Psoas muscle (tissue), 8 donors: ENCODE measurements at places on chromosomes 16 and 17.

GRCh38 chr17:19492141-19492540 lies 41.5 kb upstream of the SLC47A1 start:
- DNase-seq, result no peak

GRCh38 chr17:72338847-72339790 lies 218.3 kb downstream of the SOX9 start:
- no peak for DNase-seq

GRCh38 chr17:13537871-13538643 lies 63.7 kb downstream of the HS3ST3A1 start:
- no peak for DNase-seq

- DNase-seq, result no peak
Measured at GRCh38 chr17:7549401-7550055, 670 bp downstream of the TNFSF12 start.

GRCh38 chr17:74280093-74280513 lies 6.1 kb downstream of the DNAI2 start:
- no peak for DNase-seq

DNA sequence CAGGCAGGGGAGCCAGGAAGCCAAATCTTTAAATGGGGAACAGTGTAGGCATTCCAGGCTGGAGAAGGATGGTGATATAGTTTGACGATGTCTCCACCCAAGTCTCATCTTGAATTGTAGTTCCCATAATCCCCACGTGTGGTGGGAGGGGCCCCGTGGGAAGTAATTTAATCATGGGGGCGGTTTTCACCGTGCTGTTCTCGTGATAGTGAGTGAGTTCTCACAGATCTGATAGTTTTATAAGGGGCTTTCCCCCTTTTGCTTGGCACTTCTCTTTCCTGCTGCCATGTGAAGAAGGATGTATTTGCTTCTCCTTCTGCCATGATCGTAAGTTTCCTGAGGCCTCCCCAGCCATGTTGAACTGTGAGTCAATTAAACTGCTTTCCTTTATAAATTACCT lies 28.8 kb downstream of the GINS3 start:
- no peak for DNase-seq

DNA sequence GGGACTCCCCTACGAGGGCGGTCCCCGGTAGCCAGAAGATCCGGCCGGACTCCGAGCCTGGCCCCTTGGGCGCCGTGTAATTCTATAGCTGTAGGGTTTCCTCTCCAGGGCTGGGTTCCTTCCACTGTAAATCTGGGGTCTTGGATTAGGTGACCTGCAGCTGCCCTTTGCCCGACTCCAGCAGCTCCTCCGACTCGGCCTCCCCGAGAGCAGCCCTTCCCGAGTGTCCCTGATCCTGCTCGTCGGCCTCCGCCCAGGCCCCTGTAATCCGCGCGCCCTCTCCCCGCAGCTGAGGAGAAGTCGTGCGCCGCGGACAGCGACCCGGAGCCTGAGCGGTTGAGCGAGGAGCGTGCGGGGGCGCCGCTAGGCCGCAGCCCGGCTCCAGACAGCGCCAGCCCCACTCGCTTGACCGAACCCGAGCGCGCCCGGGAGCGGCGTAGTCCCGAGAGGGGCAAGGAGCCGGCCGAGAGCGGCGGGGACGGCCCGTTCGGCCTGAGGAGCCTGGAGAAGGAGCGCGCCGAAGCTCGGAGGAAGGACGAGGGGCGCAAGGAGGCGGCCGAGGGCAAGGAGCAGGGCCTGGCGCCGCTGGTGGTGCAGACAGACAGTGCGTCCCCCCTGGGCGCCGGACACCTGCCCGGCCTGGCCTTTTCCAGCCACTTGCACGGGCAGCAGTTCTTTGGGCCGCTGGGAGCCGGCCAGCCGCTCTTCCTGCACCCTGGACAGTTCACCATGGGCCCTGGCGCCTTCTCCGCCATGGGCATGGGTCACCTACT lies 5.5 kb downstream of the TBX2 start:
- no peak for DNase-seq

DNA sequence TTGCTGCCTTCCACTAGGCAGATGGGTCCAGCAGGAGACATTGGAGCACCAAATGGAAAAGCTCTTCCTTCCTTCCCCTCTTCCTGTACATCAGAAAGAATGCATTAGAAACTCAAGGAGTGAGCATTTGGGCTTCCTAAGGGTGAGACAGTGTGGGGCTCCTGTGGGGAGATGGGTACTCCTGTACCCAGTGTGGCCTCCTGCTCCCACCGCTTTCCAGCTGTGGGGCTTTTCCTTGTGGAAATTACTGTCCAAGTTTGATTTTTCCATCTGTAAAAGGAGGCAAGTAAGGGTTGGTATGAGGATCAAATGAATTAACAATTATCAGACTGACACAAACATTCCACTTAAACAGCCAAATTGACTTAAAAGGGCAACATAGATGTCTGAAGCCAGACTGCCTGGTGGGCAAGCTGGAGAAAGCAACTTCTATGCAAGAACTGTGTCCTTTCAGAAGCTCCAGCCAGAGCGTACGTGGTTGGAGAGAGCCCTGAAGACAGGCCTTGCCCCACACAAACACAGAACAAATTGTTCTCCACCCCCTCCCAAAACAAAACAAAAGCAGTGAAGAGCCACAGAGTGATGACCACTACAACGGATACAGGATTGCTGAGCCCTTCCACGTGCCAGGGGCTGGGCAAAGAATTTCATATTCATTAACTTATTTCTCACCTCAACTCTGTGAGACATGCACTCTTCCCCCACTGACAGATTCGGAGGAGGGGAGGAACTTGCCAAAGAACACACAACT lies 23.1 kb upstream of the ALDH3A1 start:
- no peak for DNase-seq

DNA sequence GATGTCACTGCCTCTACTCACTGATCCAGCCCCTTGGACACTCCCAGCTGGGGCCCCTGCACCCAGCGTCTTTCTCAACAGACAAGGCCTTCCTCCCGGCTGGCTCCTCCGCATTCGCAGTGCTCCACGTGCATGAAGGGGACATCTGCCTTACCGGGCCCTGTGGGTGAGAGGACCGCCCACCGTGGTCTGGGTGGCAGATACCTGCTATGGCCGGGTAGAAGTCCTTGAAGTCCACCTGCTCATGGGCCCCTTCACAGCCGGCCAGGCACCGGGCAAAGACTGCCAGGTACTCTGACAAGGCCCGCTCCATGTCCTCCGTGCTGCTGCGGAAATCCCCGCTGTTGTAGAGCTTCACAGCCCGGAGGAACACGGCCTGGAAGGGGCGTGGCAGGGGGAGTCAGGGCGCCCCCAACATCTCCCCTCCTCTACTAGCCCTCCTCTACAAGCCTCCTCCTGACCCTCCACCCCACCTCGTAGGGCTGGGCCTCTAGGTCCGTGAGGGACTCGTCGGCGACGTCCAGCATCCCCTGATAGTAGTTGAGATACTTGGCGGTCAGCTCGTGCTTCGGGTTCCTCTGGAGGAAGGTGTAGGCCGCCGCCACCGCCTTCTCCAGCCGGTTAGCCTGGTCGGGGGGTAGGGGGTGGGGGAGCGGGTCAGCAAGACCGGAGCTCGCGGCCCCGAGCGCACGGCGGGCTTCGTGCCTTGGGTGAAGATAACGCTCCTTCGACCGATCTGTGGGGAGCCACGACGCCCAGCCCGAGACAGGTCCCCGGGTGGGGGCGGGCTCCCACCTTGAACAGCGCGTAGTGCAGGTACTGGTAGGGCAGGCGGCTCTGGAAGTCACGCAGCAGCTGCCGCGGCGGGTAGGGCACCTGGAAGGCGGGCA lies 845 bp downstream of the P3H4 start:
- DNase-seq, result no peak

- no peak for DNase-seq
Measured at GRCh38 chr16:68070806-68071517, 14.2 kb upstream of the NFATC3 start.

- no peak for DNase-seq
Measured at GRCh38 chr17:67017910-67018309, 26.4 kb upstream of the CACNG1 start.

DNA sequence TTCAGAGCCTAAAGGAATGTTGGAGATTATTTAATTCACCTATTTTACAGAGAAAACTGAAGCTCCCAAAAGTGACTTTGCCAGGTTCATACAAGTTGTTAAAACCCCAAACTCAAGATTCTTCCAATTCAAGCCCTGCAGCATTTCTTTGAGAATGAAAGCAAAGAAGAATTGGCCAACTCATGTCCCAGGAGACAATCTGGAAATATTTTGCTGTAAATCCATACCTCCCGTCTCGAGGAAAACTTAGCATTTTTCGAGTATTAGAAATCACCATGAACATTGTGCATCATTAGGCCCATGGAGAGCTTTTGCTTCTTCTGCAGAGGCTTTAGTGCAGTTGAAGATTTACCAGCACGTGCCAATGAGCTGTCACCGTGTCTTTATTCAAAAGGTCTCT lies 176.4 kb upstream of the KCNJ16 start:
- DNase-seq, result no peak

GRCh38 chr16:85806539-85806938 lies 7.0 kb downstream of the COX4I1 start:
- DNase-seq, result no peak

DNA sequence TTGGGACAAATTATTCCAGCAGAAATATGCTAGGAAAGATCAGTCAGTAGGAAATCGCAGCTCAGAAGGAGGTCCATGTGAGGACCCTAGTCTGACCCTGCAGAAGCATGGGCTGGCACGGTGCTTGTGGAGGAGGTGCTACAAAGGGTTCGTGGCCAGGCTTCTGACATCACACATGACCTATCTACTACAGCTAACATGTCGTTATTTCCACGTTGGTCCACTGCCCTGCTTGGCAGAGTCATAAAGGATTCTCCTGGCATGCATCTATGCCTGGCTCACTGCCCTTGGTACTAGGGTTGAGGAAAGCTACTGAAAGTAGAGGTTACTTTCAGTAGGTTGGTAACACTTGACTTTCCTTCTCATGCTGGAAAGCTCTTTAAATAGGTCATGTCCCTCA lies 118.1 kb upstream of the SHISA6 start:
- no peak for DNase-seq
